ENCODE measurements at places on chromosomes 16 and 17.
A peak's percentile ranks its signal among the peaks of the same experiment; 100 is the strongest.

DNA sequence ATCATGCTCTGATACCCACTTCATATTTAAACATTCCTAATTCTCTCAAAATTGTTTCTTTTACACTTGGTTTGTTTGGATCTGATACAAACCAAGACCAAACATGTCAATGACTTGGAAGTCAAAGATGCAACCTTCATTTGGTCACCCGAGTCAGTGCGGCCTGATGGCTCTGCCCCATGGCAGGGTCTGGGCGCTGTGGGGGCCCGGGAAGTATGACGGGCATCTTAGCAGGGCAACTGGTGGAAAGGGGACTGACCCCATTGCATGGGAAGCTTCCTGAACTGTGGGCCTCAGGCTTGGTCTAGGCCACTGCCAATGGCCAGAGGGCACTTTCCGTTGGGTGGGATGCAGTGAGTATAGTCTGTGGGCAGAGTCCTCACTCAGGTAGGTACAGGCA, 178.0 kb downstream of the KATNIP start:
- DNase-seq = no peak

DNA sequence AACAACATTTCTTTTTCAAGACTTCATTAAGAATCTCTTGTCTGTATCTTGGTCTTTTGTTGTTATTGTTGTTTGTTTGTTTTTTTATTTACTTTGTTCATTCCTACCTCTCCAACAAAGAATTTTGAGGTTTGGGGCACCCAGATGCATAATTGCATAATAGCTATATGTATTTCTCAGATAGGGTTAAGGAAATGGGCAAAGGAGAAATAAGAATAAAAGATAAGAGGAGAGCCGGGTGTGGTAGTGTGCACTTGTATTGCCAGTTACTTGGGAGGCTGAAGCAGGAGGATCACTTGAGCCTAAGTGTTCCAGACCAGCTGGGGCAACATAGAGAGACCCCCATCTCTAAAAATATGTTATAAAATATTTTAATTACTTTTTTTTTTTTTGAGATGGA, 30.5 kb downstream of the CDH1 start:
- DNase-seq = no peak

GRCh38 chr16:1090620-1091587, 5.1 kb downstream of the C1QTNF8 start:
- DNase-seq = no peak

- no peak for DNase-seq
These were observed 7.4 kb downstream of the MAP3K14 start for GRCh38 chr17:45309400-45309799.

GRCh38 chr17:63694229-63694949, 5.5 kb downstream of the LIMD2 start:
- no peak for DNase-seq

- DNase-seq = no peak
These were observed 210.1 kb upstream of the HS3ST4 start for GRCh38 chr16:25481636-25482035.

DNA sequence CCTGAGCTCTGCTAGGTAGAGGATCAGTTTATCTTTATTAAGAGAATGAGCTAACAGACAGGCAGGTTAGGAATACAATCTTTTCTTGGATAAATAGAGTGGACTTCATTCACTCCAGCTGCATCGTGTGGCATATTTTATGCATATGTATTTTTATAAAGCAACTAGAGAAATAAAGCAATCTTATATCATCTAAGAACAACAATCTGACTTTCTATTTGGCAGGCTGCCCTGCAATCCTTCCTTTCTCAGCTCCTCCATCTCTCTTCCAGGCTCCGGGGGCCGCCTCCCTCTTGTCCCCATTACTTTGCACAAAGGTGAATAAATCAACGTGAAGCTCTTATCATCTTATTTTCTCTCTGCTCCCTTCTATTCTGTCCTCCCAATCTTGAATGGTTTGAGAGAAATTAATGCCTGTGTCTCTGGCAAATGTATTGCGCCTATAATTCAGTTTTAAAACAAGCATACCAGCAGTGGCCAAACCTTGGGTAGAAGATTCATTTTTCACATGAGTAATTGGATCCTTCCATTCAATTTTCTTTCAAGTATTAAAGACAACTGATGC, 64.5 kb downstream of the HS3ST3A1 start:
- no peak for DNase-seq

- no peak for DNase-seq
These were observed 21.2 kb downstream of the SYCE1L start for GRCh38 chr16:77220427-77220826.

GRCh38 chr17:51120357-51120738, 320 bp downstream of the SPAG9 start:
- peak; percentile 90 for DNase-seq

- DNase-seq = no peak
These were observed 15.3 kb downstream of the SDK2 start for GRCh38 chr17:73628642-73629552.

DNA sequence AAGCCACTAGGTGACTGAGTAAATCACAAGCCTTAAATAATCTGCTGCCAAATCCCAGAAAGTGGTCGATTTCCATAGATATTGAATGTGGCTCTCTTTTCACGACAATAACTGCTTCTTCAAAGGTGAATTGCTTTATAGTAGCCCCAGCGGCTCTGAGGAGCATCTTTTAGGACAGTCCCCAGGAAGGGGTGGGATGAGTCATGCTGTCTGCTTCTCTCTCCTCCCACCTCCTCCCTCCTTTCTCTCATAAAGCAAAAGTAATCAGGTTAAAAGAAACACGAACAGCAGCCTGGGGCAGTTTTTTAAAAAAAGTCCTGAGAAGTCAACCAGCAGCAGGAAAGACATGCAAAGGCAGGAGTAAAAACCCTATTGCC, 1.8 kb downstream of the KIAA0513 start:
- no peak for DNase-seq

DNA sequence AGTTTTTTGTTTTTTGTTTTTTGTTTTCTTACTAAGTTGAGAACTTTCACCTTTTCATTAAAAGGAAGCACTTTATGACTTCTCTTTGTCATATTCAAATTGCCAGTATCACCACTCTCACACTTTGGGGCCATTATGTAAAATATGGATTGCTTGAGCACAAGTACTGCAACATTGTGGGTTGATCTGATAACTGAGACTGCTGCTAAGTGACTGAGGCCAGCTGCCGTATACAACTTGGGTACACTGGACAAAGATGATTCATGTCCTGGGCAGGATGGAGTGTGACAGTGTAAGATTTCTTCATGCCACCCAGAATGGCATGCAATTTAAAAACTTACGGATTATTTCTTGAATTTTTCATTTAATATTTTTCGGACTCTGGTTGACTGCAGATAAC, 7.8 kb downstream of the TTC19 start:
- DNase-seq = no peak

DNA sequence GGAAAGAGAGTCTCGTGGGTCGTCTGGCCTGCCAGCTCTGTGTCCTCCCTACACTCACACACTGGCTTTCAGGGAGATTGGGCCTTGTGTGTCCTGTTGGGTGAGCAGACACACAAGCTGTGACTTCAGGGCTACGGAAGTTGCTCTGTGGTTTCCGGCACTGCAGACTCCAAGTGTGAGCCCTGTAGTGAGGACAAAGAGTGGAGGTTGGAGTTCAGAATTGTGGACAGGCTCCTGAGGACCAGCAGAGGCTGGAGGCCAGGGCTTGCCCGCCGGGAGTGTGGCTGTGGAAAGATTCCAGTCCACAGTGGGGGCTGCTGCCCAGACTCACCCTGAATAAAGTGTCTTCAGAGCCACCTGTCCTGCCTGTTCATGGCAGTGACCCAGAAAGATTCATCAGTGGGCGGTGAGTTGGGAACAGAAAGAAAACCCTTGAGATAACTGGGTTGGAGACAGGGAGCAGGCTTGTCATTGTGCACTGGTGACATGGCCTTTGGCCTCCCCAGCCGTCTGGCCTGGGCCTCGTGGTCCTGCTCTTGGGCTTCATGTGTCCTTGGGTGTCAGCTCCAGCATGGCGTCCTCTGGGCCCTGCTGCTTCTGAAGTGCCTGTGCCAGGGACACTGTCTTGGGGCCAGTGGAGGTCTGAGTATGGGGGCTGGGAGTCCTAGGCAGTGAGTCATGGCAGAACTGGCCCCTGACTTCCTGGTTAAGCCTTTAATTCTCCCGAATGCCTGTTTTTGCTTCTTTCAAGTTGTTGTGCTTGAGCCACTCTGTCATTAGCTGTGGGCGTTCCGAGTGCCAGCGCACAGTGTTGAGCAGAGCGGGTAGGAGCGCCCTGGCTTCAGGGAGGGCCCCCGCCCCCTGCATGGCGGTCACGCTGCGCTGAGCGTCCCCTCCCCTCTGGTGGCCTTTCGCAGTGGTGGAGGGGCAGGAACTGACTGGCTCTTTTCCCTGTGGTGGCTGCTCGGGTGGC, 19.9 kb upstream of the ZNF750 start:
- no peak for DNase-seq

DNA sequence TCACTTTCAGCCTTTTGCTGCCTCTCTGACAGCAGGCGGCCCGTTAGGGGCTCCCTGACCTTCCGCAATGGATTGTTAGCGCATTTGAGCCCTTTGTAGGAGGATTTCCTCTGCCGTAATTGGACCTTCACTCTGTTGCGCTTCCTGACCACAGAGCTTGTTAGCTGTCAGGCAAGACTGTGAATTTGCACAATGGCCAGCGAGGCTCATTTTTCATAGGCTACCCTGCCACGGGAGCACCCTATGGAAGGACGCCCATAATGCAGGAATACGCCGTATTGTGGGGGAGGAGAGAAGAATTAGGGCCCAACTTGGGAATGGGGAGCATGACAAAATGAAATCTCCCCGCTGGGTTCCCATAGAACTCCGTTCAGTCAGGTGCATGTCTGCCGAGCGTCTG, 205.2 kb upstream of the NLRP1 start:
- no peak for DNase-seq

DNA sequence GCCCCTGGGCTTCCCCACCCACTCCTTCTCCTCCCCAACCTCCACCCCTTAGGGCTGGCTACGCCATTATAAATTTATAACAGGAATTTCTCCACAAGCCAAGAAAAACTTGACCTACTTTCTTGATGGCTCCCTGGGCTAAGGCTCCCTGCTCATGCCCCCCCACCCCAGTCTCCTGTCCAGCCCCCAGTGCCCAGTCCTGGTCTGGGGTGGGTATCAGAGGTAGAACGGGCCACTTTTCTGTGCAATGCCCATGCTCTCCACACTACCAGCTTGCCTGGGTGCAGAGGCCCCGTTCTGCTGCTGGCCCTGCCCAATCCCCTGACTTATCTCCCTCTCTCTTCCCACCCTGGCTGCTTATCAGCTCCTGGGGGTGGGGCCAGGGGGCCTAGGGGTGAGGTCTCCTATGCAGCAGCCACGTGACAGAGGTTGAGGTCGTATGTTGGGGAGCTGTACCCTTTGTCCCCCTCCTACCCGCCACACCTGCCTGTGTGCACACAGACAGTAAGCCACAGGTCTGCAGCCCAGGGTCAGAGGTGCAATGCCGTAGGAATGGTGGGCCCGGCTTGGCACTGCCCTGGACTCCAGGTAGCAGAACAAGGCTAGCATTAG, 10.1 kb downstream of the THRA start:
- DNase-seq = no peak

DNA sequence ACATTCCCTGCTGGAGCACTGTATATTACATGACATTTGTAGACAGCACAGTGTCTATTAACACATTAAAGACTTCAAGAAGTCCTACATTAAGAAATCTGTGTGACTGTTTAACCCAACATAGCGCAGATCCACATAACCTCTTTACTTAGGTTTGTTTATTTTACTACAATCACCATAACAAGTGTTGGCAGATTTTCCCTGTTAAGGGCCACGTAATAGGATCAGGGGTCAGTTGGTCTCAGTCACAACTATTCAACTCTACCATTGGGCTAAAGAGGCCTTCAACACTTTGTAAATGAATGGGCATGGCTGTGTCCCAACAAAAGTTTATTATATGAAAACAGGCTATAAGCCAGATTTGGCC, 51.3 kb upstream of the ADORA2B start:
- no peak for DNase-seq

Data from vagina (tissue), 2 donors.